Hematopoietic multipotent progenitor cell (in vitro differentiated cells): ENCODE measurements at places on chromosomes 5 and 9.
A peak's percentile ranks its signal among the peaks of the same experiment; 100 is the strongest.

DNA sequence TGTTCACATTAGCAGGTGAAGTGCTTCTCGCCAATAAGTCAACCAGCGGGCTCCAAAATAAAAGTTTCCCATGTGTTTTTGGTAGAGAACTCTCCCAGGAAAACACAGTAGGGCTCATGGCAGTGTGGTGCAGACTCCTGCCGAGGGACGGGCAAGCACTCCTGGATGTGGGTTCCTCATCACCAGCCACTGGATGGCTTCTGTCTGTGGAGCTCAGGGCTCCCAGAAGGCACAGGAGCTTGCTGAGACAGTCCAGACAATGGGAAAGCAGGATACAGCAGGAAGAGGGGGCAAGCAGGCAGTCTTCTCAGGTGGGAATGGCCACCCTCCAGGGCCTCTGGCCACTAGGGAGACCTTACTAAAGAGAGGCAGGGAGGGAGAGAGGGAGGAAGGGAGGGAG is 142.4 kb downstream of the HSD17B3 start:
- DNase-seq = no peak

- DNase-seq = no peak
Measured at GRCh38 chr9:118326326-118326725, 622.1 kb downstream of the TLR4 start.

DNA sequence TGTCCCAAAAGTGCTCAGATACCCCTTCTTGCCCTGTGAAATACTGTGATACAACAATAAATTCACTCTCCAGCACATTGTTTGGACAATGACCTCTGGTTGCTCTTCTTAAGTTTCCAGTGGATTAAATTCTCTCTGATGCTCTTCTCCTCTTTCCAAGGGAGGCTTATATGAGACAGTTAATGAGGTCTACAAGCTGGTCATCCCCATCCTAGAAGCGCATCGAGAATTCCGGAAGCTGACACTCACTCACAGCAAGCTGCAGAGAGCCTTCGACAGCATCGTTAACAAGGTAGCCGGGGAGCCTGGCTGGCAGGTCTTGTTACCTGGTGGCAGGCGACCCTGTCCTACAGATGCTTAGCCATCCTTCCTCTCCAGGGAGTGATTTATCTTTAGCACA is 226.5 kb downstream of the DOCK8 start:
- DNase-seq = no peak

DNA sequence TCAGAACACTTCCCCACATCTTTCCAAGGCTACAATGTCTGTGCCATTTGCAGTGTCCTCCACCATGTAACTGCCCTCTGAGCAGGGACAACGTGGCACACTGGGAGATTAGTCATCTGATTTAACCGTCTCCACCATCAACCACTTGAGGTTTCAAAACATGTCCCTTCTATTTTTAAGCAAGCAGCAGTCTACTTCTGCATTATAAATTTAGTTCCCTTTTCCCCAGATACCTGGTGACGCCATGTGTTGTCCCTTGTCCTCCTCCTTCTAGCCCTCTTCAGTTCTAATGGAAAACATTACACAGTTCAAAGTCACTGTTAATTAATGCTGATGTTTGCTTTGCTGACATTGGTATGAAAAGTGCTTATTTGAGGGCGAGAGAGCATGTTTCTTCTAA is 52.8 kb downstream of the ATP10B start:
- no peak for DNase-seq

GRCh38 chr9:101225271-101225670 is 159.5 kb downstream of the BAAT start:
- no peak for DNase-seq

- DNase-seq = no peak
Measured at GRCh38 chr9:111807197-111807596, 12.5 kb upstream of the SHOC1 start.

DNA sequence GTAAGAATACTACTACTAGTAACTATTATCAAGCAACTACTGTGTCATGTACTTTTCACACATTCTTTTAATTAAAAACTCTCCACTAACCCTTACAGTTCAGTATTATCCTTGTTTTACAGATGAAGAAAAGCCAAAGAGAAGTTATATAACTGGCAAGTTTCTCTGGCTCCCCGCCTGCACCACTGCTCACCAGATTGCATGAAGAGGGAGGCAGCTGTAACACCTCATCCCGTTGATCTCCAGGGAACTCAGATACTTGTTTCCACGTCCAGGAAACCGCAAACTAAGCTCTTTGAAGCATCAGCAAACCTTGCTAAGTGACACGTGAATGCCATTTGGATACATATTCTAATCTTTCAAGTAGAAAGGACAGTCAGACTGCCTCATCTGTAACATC is 70.3 kb downstream of the RIGI start:
- DNase-seq = no peak

DNA sequence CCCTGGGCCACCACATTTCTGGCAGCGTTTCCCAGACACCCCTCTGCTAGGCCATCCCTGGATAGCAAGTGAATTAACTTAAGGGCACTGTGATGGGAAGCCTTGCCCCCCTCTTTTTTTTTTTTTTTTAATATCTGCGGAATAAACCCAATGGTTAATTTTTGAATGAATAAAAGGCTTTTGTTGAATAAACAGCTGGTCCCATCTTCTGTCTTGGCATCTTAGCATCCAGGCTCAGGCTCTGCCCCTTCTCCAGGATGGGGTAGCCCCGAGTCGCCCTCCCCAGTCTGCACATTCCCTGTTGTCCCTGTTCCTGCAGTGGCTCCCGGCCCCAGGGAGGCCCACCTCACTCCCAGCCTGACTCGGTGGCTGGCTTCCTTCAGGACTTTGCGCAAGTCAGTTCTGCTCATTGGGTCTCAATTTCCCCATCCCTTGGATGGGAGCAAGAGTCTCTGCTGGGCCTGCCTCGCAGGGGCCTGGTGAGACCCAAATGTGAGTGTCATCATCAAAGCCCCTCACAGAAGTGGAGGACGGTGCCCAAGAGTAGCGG is 29.0 kb upstream of the HMCN2 start:
- DNase-seq = no peak

DNA sequence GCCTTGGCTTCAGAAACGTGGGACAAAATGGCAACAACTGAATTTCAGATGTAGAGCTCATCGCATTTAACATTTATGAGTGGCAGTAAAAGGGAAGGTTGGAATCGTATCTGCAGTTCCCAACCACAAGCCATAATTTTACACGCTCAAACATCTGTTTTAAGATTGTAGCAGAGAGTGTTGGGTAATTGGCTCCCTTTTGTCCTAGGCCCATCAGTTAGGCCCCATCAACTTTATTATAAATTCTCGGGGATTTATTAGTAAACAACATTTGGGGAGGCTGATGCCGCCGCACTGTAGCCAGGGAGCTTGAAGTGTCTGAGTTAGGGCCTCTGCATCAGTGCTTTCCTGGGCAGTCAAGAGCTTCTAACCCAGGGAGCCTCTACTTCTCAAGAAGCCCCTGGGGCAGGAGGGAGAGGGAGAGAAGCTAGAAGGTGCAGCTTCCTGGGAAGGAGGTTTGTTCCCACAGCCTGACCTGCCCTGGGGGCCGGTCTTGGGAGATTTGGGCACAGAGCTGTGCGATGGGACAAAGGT is 66.2 kb downstream of the HSPA4 start:
- no peak for DNase-seq

- no peak for DNase-seq
Measured at GRCh38 chr9:13049223-13049622, 230.3 kb downstream of the MPDZ start.

DNA sequence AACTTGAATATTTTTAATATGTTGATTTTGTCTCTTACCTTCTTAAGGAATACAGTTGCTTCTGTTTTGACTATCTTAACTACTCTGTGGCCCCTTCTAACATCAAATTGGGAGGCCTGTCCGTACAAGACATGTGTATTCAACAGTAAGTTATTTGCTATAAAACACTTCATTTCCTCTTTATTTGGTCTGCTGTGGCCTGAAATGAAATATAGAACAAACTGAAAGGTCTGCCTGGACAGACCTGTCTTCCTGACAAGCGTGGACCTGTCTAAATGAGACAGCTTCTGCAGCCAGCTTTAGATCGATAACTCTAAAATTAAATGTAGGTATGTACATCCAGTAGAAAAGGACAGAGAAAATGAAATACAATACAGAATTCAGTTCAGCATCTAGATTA is 2.2 kb upstream of the LPAR1 start:
- DNase-seq = no peak

DNA sequence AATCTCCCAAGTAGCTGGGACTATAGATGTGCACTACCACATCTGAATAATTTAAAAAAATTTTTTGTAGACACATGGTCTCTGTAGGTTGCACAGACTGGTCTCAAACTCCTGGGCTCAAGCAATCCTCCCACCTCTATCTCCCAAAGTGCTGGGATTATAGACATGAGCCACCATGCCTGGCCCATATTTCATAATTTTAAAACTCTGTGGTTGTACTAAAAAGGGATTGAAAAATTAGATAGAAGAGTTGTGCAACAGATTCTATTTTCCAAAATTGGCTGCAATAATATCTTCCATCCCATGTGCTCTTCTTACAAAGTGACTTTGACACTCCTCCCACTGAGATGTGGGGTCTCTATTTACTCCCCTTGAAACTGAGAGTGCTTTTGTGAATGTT is 7.6 kb upstream of the UHRF2 start:
- DNase-seq = no peak

- DNase-seq = no peak
Measured at GRCh38 chr9:121349009-121349408, 21.0 kb downstream of the STOM start.

- DNase-seq = no peak
Measured at GRCh38 chr5:108760512-108760911, 12.8 kb downstream of the FER start.

GRCh38 chr9:37995348-37995737 is 73.7 kb downstream of the SHB start:
- no peak for DNase-seq

DNA sequence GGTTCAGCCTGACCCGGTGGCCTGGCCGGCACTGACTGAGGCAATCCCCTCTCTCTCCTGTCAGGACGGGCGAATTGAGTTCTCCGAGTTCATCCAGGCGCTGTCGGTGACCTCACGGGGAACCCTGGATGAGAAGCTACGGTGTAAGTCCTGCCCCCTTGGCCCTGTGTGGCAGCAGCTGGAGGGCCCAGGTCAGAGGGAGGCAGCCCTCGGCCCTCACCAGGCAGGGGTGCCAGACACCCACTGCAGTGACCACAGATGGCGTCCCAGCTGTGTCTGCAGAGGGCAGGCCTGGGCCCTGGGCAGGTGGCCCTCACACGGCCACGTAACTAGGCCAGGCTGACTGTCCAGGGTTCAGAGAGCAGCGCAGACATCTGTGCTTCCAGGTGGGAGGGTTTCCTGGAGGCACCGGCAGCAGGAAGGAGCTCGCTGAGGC is 45.9 kb upstream of the HMCN2 start:
- no peak for DNase-seq

- DNase-seq = peak; percentile 54
Measured at GRCh38 chr5:177327539-177328522, 16.1 kb upstream of the MXD3 start.

GRCh38 chr9:35333551-35333950 is 156.4 kb upstream of the RUSC2 start:
- no peak for DNase-seq

DNA sequence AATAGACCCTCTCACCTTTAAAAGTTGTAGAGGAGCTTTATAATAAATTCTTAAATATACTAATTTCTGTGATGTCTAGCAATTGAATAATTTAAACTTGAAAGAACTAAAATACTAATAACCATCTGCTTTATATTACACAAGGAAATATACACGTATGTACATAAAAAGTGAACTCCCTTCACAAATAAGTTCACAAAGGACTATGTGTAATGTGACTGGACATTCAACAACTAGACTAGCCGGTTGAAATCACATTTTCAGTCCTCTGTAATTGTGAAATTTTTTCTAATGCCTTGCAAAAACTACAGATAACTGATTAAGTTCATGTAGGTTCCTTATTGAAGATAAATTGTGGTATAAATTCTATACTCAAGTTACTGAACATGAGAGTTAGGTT is 11.6 kb downstream of the NSA2 start:
- no peak for DNase-seq

DNA sequence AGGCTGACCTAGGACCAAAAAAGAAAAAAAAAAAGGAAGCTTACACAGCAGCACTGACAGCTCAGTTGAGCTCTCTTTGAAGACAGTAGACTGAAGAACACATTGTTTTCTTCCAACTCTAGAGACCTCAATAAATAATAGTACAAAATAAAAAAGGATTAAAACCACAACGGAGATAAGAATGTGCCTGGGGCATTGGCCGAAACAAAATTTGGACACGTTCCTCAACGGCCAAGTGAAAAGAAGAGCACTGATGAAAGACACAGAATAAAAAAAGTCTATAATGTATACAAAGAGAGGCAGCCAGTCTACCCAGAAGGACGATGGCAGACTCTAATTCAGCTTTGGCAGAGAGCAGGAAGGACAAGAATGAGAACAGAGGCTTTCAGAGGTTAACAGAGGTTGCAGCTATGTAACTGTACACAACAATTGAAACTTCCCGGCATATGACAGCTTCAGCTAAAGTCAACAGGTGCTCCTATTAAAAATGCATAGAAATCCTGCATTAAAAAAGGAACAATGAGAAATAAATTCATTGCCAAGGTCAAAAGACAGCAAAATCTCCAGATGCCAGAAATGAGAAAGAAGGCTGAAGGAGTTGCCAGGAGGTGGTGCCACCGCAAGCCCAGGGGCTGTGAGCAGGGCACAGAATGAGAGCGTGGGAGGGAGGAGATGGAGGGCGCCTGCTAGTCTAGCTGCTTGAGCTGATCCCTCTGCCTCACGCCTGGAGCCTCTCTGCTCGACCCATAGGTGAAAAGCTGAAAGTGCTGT is 113.9 kb downstream of the DCP2 start:
- no peak for DNase-seq

- no peak for DNase-seq
Measured at GRCh38 chr5:97752871-97753270, 569.8 kb upstream of the RIOK2 start.

GRCh38 chr9:121950441-121950840 is 142.7 kb downstream of the TTLL11 start:
- no peak for DNase-seq

DNA sequence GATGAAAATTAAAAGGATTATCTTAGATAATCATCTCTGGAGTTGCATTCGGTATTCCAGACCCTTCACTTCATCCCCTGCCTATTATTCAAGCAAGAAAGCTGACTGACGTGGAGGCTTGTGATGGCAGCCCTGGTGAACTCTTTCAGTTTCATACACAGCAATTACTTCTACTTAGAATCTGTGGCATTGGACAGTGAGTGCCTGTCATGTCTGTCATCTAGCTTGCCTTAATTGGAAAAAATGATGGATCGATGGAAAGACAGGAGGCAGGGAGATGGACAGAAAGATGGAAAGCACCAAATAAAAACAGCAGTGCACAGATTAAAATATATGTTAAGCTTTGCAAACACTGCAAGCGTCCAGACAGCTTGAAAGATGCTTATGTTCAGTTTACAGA is 1371.0 kb upstream of the CDH6 start:
- no peak for DNase-seq

DNA sequence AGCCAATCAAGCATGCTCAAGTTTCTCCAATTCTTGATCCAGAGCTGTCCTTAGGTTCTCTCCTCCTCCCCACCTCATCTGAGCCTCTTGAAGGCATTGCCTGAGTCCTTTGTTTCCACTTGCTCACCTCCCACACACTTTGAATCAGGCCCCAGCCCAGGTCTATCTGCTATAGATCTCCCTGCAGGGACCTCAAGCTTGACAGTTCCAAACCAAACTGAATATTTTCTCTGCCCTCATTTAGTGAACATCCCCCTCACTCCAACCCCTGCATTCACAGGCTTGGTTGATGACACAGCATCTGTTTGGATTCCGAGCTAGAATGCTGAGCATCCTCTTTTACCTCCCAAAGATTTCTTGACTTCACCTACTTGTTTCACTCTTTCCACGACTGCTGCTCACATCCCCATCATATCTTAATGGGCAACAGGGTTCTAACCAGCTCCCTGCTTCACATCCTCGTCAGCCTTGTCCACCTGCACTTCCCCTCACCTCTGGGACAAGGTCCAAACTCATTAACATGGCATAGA is 474.5 kb downstream of the ZSWIM6 start:
- no peak for DNase-seq
